ENCODE measurements at places on chromosomes 6 and 20. TPM values are rescaled to one million over a fixed set of nuclear protein-coding genes. Genes with fewer than 3 reads are reported as not detected.

The OTOR gene
- total RNA-seq, result not detected

The HLA-DRB5 gene
- total RNA-seq, result not detected

The ADGRF1 gene
- not detected for total RNA-seq

The DST gene
- total RNA-seq, result 448 TPM

The HSPA1L gene
- 0.89 TPM for total RNA-seq

The MUCL3 gene
- not detected for total RNA-seq

The EEF1E1 gene
- 55.2 TPM for total RNA-seq

The TTBK1 gene
- total RNA-seq, result under 0.01 TPM

The SALL4 gene
- 0.25 TPM for total RNA-seq

The ETV7 gene
- total RNA-seq, result 0.22 TPM

The ZC2HC1B gene
- total RNA-seq, result not detected

The HEY2 gene
- total RNA-seq, result not detected

The TFAP2D gene
- not detected for total RNA-seq

The IP6K3 gene
- total RNA-seq, result 0.22 TPM

The TXLNB gene
- total RNA-seq, result 0.37 TPM

The MYLK2 gene
- 0.44 TPM for total RNA-seq

The FRK gene
- total RNA-seq, result 0.33 TPM

The ZDHHC14 gene
- 4.9 TPM for total RNA-seq

The STMND1 gene
- total RNA-seq, result not detected

The ROS1 gene
- total RNA-seq, result 2.0 TPM

The PTP4A1 gene
- 53.9 TPM for total RNA-seq

The LHFPL5 gene
- not detected for total RNA-seq
